ENCODE measurements at places on chromosomes 2 and 18. TPM values are rescaled to one million over a fixed set of nuclear protein-coding genes. Genes with fewer than 3 reads are reported as not detected.

BOK gene
- total RNA-seq = not detected

DNA sequence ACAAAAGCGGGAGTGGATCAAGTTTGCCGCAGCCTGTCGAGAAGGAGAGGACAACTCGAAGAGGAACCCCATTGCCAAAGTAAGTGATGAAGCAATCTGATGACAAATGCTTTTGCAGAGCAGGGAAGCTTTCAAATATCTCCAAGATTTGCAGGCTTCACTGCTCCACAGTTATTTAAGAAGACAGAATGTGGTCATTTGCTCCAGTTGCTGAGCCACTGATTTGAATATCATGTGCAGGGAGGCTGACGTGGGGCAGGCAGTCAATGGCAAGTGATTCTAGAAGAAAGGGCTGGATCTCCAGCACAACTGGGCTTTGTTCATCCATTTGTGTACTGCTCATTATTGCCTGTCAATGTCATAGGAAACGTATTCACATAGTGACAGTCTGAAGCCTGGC lies 10.2 kb downstream of the DSG4 start:
- no peaks in the 10 kb centered on the region for H3K4me1 ChIP-seq
- no peak overlapping the region for H3K27ac ChIP-seq
- no peaks in the 10 kb centered on the region for H3K27me3 ChIP-seq
- no peak overlapping the region for H3K4me3 ChIP-seq
- no peak for DNase-seq

DNA sequence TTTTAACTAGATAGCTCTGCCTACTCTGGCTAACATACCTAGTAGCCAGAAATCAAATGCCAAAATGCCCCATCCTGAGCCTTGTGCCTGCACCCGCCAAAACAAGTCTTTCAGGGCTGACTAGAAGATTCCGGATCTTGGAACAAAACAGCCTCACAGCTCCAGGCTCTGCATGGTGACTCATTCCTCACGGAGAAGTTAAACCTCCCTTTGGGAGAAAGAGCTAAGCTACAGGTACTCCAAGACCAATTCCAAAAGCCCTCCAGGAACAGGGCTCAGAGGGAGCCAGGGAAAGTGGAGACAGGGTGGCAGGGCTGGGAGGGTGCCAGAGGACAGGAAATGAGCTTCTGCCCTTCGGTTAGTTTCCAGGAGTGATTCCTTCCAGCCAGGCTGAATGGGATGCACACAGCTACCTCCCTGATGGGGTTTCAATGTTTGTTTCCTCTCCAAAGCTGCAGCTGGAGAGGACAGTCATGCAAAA lies 295.6 kb downstream of the TNS1 start:
- no peak overlapping the region for H3K27ac ChIP-seq
- no peaks in the 10 kb centered on the region for H3K4me1 ChIP-seq
- DNase-seq = no peak
- H3K4me3 ChIP-seq = no peak overlapping the region

DNA sequence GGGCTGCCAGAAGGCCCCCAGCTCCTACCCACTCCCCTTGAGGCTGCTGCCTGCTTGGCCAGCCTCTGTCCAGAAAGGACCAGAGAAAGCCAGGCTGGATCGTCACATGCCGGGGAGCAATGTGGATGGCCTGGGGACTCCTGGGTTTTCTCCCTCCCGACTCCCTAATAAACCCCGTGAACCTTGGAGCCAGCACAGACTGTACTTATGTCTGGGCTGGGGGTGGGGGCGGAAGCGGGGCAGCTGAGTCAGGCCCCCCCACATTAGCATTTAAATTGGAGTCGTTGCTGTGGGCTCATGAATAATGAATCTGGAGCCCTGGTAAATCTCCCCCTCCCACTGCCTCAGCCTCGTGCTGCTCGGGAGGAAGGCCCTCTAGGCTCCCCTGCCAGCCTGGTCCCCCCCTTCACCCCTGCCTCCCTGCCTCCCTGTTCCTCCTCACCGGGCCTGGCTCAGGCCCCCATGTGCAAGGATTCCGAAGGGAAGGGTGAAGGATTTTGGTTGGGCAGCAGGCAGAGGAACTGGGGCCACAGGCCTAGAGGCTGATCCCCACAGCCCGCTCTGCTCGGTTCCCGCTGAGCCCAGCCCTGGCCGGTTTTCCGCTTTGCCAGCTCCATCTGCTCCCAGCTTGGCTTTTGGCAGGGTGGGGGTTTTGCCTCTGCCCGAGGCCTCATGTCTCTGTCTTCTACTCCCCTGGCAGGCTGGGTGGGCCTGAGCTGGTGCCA lies 7.3 kb upstream of the ASIC4 start:
- H3K27ac ChIP-seq = no peak overlapping the region
- peaks cover 12% of the 10 kb centered on the region for H3K4me1 ChIP-seq
- no peak for DNase-seq
- H3K27me3 ChIP-seq = peaks cover 21% of the 10 kb centered on the region

Data from activated naive CD4-positive, alpha-beta T cell treated with anti-CD3 and anti-CD28 coated beads for 36 hours (primary cell).